Mucosa of gallbladder (tissue), 1 donor: ENCODE measurements at places on chromosomes 1 and 21. TPM values are rescaled to one million over a fixed set of nuclear protein-coding genes. Genes with fewer than 3 reads are reported as not detected.
A peak's percentile ranks its signal among the peaks of the same experiment; 100 is the strongest.

- no peak for DNase-seq
Observed at GRCh38 chr1:99385852-99386251, 121.6 kb downstream of the PLPPR4 start.

- no peak for DNase-seq
Observed at GRCh38 chr1:161176468-161177111, 717 bp downstream of the B4GALT3 start.

- no peak for DNase-seq
Observed at GRCh38 chr1:93172778-93173177, 7.4 kb downstream of the TMED5 start.

DNA sequence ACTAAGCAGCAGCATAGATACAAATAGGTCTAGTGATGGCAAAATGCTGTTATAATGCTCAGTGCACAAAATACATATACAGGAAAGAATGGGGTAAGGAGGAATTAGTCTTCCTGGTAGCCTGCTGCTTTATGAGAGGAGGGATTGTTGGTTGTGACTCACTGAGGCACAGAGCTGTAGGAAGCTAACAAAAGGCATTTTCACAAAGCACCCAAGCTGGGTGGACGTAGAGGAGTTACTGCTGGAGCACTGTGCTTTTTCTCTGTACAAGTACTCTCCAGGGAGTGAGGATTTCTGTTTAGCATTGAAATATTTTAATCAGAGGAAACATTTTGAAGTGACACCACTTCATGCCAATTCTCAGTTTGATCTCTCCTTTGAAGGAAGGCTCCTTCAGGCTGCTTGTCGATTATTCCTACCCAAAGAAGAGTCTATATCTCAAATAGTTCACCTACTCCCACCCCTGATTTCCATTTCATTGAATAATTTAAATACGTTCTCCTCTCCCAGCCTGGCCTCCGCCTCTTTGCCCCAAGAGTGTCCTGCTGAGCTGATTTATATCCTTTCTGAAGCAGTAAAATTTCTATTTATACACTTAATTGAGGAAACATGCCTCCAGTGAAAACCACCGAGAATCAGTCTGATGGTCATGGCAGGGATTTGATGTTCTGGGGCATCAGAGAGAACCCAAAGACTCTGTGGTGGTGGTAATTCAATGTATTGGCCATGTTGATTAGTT lies 271.9 kb downstream of the HHAT start:
- DNase-seq: no peak

PYHIN1 gene
- 3.2 TPM for total RNA-seq

DNA sequence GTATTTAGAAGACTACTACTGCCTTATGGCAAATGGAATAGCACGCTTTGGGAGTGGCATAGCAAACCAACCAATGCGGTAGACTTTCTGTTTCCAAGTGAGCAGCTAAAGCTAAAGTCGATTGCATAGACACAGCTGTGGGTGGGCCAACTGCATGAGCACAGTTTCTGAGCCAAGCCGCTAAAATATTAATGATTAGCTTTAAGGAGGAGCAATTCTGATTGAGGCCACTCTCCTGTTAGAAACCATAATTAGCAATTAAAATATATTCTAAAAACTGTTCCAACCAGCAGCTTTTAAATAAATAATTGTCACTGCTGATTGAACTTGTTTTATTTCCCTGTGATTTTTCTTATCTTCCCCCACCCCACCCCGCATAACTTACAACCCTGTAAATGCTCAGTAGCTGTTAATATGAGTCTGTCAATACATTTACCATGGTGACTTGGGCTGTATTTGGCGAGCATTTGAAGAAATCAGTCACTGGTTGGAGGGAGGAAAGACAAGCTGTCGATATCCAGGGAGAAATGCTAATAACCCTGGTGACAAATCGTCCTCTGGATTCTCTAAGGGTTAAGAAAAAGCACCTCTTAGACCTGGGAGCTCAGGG lies 32.2 kb downstream of the RNF220 start:
- DNase-seq: peak; percentile 23
